ENCODE measurements at places on chromosomes 12 and 14.

DNA sequence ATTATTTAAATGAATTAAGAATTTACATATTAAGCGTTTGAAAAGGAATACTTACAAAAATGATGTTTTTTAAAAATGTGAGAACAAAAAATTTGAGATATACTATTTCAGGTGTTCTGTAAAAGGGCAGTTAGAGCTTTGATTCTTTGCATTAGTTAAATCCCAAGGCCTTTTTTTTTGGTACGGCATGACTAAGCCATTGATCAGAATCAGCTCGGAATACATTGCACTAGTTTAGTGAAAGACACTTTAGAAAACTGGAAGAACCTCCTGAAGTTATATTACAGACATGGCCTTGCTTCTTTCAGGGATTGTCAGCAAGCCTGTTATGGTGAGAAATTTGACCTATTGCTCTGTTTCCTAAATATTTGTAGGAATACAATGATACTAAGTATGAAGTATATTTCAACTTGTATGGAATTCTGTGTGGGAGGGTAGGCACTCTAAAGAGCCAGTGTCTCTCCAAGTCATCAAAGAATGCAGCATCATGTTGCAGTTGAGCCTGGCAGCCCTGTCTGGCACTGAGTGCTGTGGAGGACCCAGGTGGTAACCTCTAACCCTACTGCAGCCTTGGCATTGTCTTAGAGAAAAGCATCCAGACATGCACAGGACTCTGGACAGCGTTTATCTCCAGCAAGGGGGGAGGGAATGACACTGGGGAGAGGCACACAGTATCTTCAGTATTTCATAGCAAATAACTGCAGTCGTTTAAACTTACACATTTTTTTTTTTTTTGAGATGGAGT, 1.5 kb downstream of the KLC1 start:
- no peak for DNase-seq

- DNase-seq = no peak
These were observed 1.0 kb downstream of the KLHL33 start for GRCh38 chr14:20434701-20435581.

- peak; percentile 55 for DNase-seq
These were observed 57.1 kb downstream of the NIN start for GRCh38 chr14:50773632-50774541.

DNA sequence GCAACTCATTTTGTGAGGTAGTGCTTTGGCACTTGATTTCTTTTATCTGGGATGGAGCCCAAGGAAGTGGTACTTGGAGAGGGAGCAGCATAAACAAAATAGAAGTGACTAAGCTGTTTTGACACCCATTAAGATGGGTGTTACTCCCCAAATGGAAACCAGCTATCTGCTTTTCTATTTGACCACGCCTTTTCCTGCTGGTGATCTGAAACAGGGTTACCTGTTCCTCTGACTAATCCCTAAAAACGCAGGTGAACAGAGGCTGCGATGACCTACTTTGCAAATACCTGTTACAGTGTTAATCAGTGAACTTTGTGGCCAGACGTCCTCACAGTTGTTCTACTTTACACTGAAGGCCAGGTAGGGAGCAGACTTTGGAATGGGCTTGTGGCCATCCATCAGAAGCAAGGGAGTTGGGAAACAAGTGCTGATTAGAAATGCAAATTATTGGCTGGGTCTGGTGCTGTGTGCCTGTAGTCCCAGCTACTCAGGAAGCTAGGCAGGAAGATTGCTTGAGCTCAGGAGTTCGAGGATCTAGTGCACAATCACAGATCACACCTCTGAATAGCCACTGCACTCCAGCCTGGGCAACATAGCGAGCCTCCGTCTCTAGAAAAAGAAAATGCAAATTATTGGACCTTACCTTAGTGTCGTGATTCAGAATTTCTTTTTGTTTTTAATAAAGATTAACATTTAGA, 58.3 kb upstream of the HECTD1 start:
- no peak for DNase-seq

- no peak for DNase-seq
These were observed 132.4 kb downstream of the GCH1 start for GRCh38 chr14:54769951-54770863.

DNA sequence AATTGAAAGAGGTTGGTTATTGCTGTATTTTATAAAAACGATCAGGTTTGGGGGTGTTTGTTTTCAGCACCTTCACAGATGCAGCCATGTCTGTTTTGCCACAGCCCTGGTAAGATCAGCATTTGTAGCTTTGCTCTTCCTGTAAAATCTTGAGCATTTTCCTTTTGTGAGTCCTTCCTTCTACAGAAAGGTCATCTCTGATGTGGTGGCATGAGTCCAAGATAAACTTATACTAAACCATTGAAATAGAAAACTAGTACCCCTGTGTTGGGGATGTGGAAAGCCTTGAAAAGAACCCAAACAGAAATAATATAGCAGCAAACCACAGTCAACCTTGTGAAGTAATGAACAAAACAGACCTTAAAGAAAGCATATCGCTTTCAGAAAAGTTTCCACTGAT, 85.5 kb downstream of the TGFB3 start:
- no peak for DNase-seq

GRCh38 chr14:61475316-61475715, 153.9 kb downstream of the PRKCH start:
- peak; percentile 37 for DNase-seq

DNA sequence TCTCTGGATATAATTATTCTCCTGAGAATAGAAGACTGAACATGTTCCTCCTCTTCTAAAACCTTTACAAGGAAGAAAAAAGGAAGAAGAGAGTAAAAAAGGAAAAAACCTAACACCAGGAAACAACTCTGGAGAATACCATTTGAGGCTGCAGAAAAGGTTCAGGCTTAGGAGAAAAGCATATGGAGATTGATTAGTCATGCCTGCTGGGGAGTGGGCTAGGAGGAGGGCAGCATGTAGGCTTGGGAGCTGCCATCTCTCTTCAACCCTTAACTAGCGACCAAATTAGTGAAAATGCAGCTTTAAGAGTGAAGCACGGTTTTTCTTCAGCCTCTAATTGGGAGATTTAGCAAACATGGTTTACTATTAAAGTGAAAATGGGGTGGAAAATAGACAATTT, 273.0 kb upstream of the CRY1 start:
- DNase-seq = no peak

DNA sequence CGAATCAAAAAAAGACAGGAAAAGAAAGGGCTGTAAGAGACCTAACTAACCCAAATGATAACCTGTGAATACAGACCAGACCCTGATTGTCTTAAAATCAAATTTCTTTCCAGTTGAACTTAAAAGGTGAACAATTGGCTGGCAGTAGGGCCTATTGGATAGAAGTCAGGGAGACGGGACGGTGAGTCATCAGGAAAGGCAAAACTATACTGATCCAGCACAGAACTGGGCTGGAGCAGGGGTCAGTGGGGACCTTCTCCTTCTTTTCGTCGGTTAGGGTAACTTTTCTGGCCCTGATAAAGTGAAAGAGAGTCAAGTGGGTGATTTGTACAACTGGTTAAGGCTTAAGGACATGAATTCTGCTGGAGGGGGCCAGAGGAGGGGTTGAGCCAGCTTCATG, 84.9 kb upstream of the OTX2 start:
- no peak for DNase-seq

GRCh38 chr14:60085085-60085484, 6.6 kb upstream of the PCNX4 start:
- no peak for DNase-seq

DNA sequence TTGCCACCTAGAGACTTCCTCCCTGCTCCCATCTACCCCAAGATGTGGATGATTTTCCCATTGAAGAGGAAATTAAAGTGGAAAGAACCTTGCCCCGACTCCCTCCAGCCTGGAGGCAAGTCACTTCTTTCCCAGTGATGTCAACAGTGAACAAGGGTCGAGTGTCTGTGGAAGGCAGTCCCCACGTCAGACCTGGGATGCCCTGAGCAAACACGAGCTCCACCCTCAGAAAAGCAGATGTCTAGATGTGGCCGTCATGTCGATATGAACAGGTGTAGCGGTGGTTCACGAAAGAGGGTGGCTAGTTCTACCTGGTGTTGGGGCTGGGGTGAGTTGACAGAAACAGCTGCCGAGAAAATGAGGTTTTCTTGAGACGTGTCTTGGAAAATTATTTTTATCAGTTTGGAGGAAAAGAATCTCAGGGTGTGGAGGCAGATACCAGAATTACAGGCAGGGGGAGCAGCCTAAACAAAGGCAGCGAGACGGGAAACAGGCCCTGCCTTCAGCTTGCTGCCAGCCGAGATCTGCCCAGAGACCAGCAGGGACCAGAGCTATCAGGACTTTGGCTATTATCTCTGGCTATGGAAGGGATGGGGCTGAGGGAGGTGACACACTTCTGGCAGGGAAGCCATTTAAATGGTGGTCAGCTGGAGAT, 25.9 kb downstream of the SYNDIG1L start:
- DNase-seq = no peak

DNA sequence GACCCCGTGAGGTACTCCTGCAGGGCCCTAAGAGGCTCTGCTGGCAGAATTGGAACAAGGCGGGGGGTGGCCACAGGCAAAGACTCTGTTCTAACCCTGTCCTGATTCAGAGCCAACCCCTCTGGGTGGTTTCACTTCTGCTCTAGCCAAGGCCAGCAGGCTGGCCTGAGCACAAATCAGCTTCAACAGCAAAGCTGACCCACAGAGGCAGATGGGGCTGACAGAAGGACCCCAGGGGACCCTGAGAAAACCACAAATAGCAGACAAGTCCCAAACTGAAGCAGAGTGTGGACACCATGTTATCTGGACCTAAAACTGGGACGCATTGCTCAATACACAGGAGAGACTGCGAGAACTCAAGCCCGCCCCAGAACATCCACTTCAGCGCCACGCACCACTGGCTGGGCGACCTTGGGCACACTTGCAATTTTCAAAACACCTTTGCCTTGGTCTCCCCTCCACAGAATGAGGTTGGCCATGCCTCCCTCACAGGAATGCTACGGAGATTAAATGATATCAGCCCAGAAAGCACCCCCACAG, 76.4 kb upstream of the DICER1 start:
- no peak for DNase-seq

DNA sequence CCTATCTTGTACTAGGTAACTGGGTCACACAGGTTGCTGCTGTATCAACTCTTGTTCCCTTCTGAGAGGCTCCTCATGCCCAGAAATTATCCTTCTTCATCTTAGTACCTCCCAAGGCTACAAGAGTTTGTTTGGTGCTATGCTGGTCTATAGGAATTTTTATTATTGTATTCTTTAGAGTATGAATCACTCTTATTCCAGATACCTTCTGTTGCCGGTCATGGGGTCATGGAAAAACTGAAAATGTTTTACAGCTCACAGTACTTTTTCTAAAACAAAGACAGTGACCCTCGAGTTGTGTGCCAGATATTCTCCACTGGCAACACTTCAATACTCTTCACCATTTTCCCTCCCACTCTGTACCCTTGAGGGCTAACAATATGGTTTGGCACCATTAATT, 1598.0 kb upstream of the TMEM132C start:
- DNase-seq = no peak

GRCh38 chr12:52704464-52704863, 1.1 kb upstream of the KRT77 start:
- no peak for DNase-seq

DNA sequence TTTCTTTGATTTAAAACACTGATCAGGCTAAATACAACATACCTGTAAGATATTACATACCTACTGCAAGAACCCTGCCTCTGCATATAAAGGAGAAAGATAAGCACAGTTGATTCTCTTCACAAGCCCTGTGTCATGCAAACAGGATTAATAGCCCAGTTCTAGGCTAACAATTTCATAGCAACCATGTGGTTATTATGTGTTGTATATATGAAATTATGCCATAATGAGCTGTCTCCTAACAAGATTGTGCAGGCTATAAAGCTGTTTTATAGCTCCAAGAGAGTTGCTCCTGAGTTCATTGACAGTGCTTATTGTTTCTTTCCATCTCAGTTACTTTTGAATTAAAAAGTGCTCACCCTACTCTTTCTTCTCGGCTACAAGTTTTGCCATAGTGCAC, 609.3 kb downstream of the DIO2 start:
- DNase-seq = no peak

DNA sequence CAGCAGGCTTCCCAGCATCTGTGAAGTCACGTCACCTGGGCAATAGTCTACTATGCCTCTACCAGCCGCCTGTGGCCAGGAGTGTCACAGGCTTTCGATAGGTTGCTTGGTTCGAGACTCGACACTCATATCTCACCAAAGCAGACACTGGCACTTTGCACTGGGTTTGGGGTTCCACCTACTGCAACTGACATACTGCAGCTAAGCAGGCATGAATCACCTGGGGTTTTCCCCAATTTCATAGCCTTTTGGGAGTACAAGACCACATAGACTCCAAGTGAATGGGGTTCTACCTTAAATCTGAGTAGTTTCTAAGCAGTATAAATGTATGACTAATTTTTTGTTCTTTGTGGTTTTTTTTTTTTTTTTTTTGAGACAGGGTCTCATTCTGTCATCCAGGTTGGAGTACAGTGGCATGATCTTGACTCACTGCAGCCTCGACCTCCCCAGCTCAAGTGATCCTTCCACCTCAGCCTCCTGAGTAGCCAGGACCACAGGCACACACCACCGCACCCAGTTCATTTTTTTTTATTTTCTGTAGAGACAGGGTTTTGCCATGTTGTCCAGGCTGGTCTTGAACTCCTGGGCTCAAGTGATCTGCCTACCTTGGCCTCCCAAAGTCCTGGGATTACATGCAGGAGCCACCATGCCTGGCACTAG, 32.1 kb downstream of the DMAC2L start:
- DNase-seq = no peak

GRCh38 chr12:124763594-124763979, 100.1 kb downstream of the SCARB1 start:
- DNase-seq = no peak

DNA sequence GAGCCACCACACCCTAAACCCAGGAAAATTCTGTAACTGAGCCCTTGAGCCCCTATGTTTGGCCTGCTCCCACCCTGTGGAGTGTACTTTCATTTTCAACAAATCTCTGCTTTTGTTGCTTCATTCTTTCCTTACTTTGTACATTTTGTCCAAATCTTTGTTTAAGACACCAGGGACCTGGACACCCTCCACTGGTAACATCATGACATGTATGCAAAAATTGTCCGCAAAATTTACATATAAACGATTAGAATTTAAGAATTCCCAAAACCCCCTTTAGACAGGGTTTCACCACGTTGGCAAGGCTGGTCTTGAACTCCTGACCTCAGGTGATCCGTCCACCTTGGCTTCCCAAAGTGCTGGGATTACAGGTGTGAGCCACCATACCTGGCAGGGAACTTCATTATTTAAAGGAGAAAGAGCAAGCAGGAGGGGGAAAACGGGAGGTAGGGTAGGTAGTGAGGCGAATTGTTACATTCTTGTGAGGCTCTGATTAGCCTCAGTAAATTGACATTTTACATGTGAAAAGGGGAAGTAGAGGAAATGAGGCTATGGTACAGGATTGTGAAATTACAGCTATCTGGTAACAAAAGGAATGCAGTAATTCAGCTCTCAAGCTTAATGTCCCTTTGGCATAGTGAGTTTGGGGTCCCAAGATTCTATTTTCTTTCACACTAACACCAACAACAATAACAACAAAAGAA, 27.6 kb downstream of the TUBA1A start:
- DNase-seq = no peak

GRCh38 chr12:27008081-27008480, 6.1 kb downstream of the TM7SF3 start:
- DNase-seq = no peak
